ENCODE measurements at places on chromosomes 2 and 18.

DNA sequence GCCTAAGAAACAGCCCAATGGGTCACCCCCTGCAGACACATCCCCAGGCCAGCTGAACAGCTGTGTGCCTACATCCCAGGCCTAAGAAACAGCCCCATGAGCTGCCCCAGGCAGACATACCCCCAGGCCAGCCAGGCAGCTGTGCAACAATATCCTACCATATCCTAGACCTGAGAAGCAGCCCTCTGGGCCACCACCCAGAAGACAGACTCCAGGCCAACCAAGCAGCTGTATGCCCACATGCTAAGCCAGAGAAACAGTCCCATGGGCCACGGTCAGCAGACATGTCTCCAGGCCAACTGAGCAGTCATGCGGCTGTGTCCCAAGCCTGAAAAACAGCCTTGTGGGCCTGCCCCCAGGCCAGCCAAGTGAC, 205.5 kb downstream of the ATAD2B start:
- no peak for DNase-seq

DNA sequence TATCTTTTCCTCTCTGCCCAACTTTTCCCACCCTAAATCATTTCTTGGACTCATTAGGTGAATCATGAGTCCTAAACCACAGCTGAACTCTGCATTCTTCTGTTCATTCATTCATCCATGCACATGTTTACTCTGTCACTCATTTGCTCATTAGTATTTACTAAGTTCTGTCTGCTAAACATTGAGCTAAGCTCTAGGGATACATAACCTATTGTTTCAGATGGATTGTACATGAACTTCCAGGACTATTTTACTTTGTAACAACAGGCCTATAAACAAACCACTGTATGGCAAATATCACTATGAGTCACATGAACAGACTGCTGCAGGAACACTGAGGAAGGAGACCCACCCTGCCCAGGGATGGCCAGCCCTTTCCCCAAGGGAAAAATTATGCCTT, 14.6 kb upstream of the DYNC2LI1 start:
- DNase-seq = no peak

DNA sequence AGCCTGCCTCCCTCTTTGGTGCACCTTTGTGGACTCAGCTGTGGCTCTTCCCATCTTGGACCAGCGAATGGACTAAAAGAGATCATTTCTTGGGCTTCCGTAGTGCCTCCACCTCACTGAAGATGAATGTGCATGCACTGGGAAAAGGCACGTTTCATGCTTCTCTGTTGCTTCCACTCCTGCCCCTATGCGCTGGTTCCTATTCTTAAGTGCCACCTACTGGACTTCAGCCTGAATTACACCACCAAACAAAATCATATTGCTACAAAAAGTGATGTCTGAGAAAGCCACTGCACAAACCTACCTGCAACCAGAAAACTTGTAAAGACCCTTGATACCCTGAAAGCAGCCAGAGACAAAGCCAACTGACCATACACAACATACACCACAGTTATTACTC, 695.6 kb downstream of the TSN start:
- DNase-seq = no peak

DNA sequence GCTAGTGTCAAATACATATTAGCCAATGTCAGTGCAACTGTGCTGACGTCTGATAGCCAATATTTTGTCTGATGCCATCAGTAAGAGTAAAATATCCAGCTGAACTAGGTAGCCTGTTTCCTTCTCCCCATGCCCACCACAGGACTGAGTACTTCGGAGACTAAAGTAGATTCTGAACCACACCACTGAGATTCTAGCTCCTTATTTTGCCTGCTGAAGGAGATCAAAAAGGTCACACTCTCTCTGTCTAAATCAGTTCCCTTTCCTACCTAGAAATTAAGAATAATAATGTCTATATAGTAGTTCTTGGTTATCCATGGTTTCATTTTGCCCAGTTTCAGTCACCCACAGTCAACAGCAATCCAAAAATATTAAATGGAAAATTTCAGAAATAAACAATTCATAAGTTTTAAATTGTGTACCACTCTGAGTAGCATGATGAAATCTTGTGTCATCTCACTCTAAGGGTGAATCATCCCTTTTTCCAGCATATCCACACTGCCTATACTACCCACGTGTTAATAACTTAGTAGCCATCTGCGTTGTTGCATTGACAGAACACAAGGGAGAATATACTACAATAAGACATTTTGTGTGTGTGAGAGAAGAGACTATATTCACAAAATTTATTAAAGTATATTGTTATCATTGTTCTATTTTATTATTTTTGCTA, 1043.3 kb upstream of the PIK3C3 start:
- no peak for DNase-seq

- DNase-seq = no peak
These were observed 198.5 kb upstream of the ITGA4 start for GRCh38 chr2:181258720-181259119.

All from activated CD4-positive, alpha-beta T cell treated with anti-CD3 and anti-CD28 coated beads for 4 hours (primary cell).